Breast epithelium (tissue), 4 donors: ENCODE measurements at places on chromosomes 7 and 10. TPM values are rescaled to one million over a fixed set of nuclear protein-coding genes. Genes with fewer than 3 reads are reported as not detected.

GRCh38 chr7:154837622-154838021, 165.3 kb downstream of the PAXIP1 start:
- no peak for DNase-seq

- DNase-seq = no peak
Observed at GRCh38 chr7:78605119-78605518, 806.5 kb downstream of the PHTF2 start.

DNA sequence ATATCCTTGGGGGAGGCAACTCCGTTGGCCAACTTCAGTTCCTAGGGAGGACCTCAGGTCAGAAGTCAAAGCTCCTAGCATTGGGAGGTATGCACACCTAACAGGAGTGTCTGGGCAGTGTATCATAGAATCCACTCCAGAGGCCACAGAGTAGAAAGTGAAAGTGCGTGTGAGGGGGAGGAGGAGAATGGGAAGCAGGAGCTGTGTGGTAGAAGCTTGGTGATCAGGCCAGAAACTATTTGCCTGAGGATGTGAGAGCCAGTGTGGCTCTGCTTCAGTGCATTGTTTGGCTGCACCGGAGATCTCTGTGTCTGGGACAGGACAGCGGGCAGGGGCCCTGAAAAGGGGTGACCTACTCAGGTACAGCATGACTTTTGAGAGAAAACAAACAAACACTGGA, 557.4 kb upstream of the VSTM2A start:
- no peak for DNase-seq

DNA sequence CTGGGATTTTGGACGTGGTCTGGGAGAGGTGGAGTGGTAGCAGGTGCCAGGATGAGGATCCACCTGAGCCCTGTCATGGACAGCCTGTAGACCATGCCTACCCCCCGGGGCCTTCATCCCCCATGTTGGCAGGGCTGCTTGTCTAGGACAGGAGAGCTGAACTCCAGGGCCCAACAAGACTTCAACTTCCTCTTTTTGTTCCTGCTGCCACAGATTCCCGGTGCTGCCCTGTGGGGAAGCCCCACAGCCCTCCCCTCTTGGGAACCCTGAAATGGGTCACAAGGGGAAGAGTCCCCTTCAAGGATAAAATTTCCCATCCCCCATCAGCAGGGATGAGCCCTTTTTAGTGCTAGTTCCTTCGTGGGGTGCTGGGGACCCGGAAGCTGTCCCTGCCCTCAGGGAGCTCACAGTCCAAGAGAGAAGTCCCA, 1.3 kb upstream of the CUEDC2 start:
- no peak for DNase-seq

CLDN4 gene
- 379 TPM for total RNA-seq

GRCh38 chr7:111232249-111233084, 141.5 kb downstream of the LRRN3 start:
- DNase-seq = no peak

DNA sequence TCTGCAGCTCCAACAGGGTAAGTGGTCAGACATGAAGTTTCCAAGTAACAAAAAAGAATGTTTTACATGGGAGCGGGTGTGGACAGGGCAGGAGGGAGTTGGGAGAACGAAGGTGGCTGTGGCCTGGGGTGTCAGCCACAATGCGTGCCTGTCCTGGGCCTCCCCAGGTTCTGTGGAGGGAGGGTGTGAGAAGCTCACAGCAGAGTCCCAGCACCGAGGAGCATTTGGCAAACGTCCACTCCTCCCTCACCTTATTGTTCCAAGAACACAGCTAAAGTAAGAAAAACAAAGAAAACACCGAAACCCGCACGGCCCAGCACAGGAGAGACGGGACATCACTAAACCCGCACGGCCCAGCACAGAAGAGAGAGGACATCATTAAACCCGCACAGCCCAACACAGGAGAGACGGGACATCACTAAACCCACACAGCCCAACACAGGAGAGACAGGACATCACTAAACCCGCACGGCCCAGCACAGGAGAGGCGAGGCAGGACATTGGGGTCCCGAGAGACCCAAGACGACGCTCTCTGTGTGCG, 226.4 kb downstream of the MAD1L1 start:
- no peak for DNase-seq

CFTR gene
- not detected for total RNA-seq

PTPRN2 gene
- total RNA-seq = 1.6 TPM

DNA sequence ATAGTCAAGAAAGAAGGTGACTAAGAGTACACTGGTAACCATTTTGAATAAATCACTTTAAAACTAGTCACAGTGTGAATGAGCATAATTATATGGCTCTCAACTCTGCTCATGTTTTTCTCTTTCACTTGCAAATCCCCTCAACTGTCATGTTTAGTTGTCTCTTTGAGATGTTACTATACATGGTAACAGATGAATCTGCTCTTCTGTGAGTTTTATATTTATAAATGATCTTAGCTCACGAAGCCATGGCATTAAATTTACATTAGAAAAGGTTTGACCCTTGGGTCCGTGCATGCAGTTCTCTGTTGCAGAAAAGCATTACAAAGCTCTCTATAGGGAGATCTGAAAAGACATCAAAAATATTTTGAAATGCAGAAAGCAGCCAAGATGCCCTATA, 33.0 kb upstream of the LRRTM3 start:
- DNase-seq = no peak

- DNase-seq = no peak
Observed at GRCh38 chr7:106331441-106332175, 46.8 kb upstream of the NAMPT start.

DNA sequence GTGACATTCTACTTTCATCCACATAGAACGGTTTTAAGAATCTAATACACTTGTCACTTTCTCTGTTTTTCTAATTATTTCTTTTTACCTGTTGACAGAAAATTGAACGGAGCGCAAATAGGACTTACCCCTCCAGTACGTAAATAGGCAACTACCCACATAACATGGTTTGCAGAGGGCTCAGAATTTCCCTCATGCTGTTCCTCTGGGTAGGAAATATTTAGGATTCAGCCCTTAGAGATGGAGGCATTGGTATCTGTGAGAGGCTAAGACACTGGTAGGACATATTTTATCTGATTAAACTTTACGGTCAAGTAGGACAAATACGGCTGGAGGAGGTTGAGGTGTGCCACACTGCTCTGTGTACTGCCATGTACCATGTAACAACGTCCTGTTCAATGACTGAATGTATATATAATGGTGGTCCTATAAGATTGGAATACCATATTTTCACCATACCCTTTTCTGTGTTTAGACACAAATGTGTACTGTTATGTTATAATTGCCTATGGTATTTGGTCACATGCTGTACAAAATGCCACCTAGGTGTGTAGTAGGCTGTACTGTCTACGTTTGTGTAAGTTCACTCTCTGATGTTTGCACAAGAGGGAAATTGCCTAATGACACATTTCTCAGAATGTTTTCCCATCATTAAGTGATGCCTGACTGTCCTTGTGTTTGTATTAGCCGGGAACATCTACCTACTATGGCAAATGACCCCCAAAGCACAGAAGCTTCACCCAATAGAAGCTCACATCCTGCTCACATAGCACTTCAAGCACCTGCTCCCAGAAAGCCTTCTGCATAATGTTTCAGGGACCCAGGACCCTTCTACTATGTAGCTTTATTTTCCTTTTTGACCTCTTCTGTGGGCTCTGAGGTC, 429.4 kb upstream of the AKR1E2 start:
- DNase-seq = no peak

DNA sequence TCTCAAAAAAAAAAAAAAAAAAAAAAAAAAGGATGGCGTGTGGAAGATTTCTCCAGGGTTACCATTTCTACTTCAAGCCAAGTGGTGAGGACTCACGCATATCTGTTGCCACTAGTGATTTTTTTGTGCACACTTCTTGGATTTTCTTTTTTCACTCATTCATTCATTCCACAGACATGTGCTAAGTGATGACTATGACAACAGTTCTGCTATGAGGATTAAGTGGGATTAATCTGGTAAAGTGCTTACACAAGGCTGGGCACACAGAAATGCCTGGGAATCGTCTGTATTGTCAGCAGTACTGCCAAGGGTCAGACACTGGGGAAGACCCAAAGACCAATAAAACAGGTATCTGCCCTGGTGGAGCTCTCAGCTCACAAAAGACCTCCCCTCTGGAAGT, 6.3 kb upstream of the OPN1SW start:
- DNase-seq = no peak

- DNase-seq = peak; percentile 94
Observed at GRCh38 chr7:44748045-44748947, at the start of gene ZMIZ2. ZMIZ2 (plus strand) TSS chr7:44748847; CDS start chr7:44756250, 7,403 bp downstream.

WNT2 gene
- total RNA-seq = 2.0 TPM

DNA sequence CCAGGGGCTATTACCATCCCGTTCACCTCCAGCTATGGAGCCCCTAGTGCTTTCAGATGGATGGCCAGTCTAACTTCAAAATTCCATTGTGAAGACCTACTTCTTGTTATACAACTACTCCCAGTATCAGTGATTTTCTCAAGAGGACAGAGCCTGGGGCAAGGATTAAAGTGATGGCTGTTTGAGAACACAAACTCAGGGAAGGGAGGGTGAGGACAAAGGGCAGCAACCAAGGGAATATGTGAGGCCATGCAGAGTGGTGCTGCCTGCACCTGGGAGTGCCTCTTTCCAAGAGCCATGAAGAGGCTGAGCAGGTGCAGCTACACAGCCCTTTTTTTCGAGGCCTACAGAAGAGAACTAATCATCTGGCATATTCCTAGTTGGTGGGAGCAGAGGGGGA, 303.5 kb upstream of the BMPER start:
- no peak for DNase-seq

DNA sequence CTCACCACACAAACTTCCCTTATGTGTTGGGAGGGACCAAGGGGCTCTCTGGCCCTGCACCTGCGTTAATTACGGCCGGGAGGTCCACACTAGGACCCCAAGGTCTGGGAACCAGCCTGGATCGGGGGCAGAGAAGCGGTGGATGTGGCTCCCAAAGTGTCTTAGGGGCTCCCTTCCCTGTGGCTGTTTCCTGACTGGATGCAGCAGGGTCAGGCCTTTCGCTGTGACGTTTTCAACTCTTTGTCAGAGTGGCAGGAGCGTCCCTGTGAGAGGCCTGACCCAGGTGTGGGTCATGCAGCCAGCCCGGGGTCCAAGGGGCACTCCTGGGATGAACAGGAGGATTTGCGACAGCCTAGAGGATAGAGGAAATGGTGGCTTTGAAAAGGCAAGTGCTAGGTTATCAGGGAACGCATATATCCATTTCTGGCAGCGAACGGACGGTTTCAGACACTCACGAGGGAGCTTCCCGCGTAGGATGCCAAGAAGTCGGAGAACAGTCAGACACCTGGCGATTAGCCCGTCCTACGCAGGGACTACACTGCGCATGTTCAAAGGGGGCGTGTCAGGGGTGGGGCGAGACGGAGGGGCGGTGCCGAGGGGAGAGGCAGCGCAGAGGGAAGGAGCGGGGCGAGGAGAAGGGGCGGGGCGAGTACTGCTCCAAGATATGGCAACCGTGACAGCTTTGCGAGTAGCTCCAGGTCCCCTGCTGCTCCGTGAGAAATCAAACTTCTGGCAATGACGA, 46.2 kb upstream of the ZNF716 start:
- no peak for DNase-seq

MMD2 gene
- total RNA-seq = not detected

- DNase-seq = peak; percentile 72
Observed at GRCh38 chr7:112770051-112770450, 20.1 kb downstream of the TMEM168 start.

GRCh38 chr7:106776618-106777347, 88.3 kb upstream of the PIK3CG start:
- DNase-seq = no peak

DNA sequence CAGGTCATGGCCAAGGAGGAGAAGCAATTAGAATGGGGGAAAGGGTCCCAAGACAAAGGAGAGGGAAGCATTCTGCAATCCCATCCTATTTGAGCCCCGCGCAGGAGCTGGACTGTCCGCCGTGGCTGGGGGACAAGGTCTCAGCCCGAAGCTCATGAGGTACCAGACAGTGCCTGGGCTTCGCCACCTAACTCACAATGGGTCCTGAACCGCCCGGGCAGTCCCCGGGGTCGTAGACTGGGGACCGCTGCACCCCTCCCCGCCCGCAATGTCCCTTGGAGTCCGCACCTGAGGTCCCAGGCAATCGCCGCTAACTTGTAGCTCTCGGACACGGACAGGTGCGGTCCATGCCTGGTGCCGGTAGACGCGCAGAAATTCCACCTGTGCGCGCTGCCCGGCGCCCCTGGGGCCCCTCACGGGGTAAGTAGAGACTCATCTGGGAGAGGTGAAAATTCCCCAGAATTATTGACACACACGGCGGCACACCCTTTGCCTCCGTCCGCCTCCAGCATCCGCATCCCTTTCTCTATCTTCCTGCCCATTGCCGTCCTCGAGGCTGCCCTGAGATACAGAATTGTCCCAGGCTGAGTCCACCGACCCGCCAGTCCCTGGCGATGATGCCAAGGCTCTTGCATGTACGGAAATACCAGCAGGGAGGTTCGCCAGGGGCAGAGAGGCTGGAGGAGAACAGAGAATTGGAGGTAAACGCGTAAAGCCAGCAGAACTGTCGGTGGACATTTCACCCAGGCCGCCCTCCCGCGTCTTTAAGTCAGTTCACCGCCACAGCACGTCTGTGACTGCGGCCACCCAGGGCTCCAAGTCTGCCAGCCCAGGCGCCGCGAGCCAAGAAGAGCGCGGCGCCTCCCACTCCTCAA, 1.8 kb downstream of the CHRM2 start:
- no peak for DNase-seq

DNA sequence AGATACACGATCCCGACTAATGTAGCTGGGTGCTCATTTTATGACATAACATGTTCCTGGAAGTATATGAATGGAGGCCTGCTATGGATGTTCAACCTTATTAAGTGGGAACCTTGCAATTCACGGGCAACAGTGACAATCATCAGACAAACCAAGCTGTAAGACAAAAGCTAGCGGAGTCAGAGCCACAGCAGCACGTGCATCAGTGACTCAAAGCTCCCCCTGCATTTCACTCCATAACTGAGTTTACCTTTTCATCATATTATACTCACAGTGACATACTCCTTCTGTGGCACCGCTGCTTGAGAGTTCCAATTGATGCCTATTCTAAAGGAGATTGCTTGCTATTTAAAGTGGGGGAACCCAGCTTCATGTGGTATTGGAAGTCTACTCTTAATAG, 176.0 kb upstream of the PITRM1 start:
- no peak for DNase-seq

DNA sequence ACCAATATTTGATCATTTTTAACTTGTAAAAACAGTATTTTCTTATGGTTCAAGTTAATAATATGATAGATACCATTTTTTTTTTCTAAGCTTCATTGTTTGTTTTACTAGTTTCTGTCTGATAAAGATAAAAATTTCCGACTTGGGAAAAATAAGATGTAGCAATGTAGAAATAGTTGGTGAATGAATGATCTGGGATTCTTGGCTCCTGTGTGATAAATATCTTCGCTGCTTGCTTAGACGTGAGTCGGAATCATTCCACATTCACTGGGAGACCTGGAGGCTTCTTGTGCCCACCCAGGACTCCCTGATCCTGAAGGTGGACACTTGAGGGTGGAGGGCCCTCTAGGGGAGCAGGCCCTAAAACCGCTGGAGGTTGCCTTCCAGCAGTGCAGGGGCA, 47.9 kb downstream of the EXOC4 start:
- DNase-seq = no peak

TEX36 gene
- not detected for total RNA-seq

CPA2 gene
- not detected for total RNA-seq

NT5C2 gene
- total RNA-seq = 122 TPM

ZNF467 gene
- 5.9 TPM for total RNA-seq

- DNase-seq = no peak
Observed at GRCh38 chr10:63702092-63702491, 180.9 kb downstream of the REEP3 start.

WDFY4 gene
- 2.3 TPM for total RNA-seq

HOXA5 gene
- 11.5 TPM for total RNA-seq
